ENCODE measurements at places on chromosomes 3 and 15.

DNA sequence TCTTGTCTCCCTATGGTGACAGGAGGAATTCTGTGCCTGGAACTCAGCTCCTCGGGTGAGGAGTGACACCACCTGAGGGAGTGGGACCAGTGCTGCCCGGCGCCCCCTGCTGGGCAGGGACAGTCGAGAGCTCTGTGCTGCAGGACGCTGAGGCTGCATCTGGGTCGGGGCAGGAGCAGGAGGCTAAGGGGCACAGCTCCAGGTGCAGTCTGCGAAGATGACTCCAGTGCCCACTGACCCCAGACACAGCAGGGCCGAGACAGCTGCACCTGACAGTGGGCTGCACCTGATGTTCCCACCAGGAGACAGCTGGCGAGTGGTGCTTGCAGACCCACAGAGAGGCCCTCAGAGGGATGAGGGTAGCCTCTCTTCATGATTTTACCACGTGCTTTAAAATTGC is 152.9 kb downstream of the ATP10A start:
- peak; percentile 58 for DNase-seq

- peak; percentile 17 for DNase-seq
These were observed 139.5 kb upstream of the HACD2 start for GRCh38 chr3:123724306-123724705.

DNA sequence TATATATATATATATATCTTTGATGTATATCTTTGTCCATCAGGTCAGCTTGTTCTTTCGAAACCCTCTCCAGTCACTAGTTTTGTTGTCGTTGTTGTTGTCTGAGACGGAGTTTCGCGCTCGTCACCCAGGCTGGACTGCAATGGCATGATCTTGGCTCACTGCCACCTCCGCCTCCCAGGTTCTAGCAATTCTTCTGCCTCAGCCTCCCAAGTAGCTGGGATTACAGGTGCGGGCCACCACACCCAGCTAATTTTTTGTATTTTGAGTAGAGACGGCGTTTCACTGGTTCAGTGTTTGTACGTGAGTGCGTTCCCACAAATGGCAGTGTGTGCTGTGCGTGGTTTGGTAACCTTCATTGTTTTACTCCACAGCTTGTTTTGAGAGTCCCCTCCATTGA is 51.7 kb downstream of the ZDHHC19 start:
- no peak for DNase-seq

- no peak for DNase-seq
These were observed 153.2 kb downstream of the UNC13C start for GRCh38 chr15:54131410-54131809.

GRCh38 chr15:86915811-86916331 is 836.2 kb downstream of the AGBL1 start:
- DNase-seq, result peak; percentile 56

DNA sequence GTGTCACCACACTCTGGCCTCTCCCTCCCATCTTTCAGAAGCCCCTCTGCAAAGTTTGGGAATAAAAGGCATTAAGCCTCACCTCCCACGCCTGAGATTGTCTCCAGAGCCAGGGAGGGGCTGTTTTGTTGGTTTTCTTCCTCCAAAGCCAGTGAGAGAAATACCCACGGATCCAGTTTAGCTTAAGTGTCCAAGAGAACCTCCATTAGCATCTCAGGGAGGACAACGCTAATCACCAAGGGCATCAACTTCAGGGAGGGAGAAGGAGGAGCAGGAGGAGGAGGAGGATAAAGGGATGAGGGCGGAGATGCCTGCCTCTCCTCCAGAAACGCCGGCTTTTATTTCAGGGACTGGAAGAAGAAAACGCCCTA is 101.6 kb downstream of the SRGAP3 start:
- DNase-seq, result no peak

DNA sequence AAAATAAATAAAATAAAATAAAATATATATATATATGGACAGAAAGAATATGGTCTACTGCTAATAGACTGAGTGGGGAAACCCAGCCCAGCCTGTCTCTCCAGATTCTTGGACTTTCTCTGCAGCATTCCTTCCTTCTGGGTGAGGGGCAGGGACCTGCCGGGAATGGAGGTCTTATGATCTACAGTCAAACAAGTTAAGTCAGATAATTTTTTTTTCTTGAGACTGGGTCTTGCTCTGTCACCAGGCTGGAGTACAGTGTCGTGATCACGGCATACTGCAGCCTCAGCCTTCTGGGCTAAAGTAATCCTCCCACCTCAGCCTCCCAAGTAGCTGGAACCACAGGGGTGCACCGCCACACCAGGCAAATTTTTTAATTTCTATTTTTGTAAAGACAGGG is 33.5 kb upstream of the ZNF774 start:
- DNase-seq, result no peak

GRCh38 chr3:195196266-195196665 is 74.7 kb downstream of the XXYLT1 start:
- peak; percentile 65 for DNase-seq

- DNase-seq, result no peak
These were observed 19.7 kb downstream of the NIPA1 start for GRCh38 chr15:22806156-22806555.

- DNase-seq, result no peak
These were observed 2.2 kb upstream of the SH3GL3 start for GRCh38 chr15:83444936-83445335.

- no peak for DNase-seq
These were observed 185.7 kb upstream of the TBL1XR1 start for GRCh38 chr3:177382944-177383343.

DNA sequence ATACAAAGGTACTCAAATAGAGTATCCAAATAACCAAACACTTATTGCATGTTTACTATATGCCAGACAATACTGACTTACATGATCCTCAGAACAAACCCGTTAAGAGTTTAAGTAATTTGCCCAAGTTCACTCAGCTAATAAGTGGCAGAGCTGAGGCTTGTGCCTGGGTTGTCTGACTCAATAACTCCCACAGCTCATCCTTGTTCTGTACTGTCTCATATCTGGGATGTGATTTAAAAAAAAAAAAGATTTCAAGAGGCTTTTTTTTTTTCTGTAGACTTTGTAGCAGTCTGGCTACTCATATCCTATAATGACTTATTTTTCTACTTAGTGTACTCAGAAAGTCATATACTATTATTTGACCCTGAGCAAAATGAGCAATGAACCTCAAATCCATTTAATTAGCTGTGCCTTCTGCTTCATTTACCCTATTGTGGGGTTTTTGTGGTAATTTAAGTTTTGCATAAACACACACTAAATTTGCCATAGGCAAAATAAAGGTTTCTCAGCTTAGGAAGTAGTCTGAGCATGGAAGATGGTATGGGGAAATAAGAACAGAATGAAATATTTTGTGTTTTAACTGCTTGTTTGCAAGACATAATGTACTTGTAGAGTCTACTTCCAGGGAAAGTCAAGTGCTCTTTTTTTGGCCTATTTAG is 3.1 kb downstream of the NSUN3 start:
- DNase-seq, result no peak

DNA sequence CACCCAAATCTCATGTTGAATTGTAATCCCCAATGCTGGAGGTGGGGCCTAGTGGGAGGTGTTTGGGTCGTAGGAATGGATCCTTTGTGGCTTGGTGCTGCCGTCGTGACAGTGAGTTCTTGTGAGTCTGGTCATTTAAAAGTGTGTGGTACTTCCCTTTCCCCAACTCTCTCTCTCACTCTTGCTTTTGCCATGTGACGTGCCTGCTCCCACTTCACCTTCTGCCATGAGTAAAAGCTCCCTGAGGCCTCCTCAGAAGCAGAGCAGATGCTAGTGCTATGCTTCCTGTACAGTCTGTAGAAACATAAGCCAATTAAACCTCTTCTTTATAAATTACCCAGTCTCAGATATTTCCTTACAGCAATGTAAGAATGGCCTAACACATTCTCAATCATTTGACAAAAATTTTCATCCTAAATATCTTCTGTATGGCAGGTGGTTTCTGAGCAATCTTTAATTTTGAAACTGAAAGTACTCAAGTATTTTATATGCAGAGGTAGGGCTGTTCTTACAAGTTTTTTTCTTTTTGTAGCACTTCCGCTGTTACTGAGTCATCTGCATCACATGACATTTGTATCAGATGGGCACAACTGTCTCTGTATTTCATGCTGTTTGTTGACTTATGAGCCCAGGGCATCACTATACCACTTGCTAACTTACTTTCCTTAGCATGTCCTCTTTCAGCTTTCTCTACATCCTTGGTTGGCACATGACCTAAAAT is 8.8 kb downstream of the RPL39L start:
- DNase-seq, result no peak

GRCh38 chr15:29670998-29671981 is 151.0 kb downstream of the TJP1 start:
- DNase-seq, result peak; percentile 73

- no peak for DNase-seq
These were observed 16.8 kb downstream of the TMC3 start for GRCh38 chr15:81357180-81357686.

DNA sequence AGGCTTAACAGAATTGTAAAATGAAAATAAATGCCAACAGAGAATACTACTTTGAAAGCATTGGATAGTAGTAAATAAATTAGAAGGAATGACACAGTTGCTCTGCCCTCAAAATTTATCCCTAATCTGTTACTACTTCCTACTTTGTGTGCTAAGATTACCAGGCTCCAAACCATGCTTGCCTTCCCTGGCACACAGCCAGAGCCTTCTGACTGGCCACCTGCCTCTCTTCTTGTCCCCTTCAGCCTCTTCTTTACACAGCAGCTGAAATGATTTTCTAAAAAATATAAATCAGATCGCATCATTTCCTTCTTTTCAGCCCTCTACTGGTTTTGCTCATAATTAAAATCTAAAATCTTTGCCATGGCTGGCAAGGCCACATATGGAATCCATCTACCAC is 334.1 kb downstream of the FHIT start:
- no peak for DNase-seq

GRCh38 chr3:176359211-176359610 is 838.1 kb downstream of the TBL1XR1 start:
- no peak for DNase-seq

- DNase-seq, result peak; percentile 69
These were observed 103.7 kb downstream of the PDZRN3 start for GRCh38 chr3:73520931-73521461.

DNA sequence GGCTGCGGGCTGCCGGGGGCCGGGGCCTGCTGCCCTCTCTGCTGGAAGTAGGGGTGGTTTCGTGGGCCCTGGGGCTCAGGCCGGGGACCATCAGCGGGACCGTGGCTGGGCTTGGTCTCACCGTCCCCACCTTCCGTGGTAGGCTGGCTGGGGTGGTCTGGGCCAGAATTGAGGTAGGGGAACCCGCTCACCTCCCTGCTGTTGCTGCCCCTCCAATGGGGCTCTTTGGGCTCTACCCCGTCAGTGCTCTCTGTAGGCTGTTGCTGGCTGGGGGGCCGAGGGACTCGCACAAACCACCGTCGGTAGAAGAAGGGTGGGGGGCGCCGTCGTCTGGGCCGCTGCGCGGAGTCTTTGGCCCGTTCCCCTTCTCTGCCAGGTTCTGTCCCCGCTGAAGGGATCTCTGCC is 23.4 kb downstream of the RGMA start:
- DNase-seq, result no peak

GRCh38 chr3:182978387-182978786 is 2.0 kb downstream of the DCUN1D1 start:
- no peak for DNase-seq

DNA sequence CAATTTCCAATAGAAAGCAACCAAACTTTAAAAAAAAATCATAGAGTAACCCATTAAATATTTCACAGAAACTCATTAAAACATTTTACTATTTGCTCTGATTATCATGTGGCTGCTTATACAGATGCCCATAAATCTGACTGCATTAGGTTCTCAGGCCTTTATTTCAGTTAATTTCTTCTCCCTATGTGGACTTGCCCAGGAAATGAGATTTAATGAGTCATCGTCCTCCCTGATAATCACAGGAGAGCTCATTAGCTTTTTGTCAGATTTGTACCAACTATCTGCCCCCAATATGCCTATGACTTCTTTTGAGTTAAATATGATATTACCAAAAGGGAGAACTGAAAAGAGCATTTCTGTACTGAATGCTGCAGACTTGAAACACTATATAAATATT is 168.0 kb downstream of the FOXB1 start:
- no peak for DNase-seq

DNA sequence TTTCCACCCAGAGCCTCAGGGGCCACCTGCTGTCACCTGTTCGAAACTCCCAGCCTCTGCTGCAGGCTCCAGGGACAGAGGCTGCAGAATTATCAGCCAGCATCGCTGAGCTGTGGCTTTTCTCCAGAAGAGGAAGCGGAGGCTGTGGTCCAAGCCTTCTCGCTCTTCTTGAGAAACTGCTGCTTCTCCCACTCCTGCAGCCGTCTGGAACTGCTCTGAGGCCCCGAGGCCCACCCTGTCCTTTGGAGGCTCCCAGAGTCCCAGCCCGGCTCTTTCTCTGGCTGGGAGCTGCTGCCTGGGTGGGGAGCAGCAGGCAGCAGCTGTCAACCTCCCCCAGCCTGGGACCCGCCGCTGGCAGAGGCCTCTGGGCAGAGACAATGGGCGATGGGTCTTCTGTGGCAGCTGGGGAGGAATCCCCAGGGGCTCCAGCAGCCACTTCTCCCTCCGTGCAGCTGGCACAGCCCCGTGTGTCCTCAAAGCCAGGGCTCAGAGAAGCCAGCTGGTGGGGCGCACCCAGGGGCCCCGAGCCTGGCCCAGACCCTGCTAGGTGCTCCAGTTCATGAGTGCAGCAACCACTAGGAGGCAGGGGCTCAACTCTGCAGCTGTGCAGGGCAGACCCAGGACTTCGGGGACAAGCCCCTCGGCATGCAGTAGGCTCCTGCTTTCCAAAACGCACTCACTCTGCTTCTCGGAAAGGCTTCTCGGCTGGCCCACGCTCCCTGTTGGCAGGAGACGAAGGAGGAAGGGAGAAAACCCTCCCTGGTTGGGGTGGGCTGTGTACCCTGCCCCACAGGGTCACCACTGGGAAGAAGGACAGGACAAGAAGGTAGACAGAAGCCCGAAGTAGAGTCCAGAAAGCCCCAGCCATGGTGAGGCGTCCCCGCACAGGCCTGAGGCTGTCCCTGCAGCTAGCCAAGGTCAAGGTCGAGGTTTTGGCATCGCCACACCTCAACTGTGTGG is 49.9 kb upstream of the FURIN start:
- DNase-seq, result no peak

GRCh38 chr15:40075298-40076044 is 33.2 kb downstream of the BMF start:
- no peak for DNase-seq

GRCh38 chr3:71461749-71462483 is 121.6 kb downstream of the FOXP1 start:
- DNase-seq, result no peak

DNA sequence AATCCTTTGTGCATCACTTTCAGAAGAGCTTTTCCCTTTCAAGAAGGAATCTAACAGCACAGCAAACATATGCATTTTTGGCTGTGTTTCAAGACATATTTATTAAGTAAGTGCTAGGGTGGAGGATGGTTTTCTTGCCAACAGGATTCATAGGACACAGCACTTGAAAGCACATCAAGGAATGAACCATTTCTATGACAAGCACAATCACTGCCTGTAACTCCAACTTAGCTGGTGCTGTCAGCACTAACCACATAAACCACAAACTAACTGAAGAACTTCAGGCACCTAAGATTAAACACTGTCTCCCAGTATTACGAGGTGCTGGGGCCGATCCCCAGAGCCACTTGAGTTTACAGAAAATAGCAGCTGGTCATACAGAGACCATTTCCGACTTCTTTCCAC is 35.4 kb upstream of the SPRED1 start:
- no peak for DNase-seq

- DNase-seq, result peak; percentile 9
These were observed 62.6 kb downstream of the SLC7A14 start for GRCh38 chr3:170523248-170523647.
